ENCODE measurements at places on chromosomes 7 and 10.

- no peak for DNase-seq
Measured at GRCh38 chr10:132383751-132384196, 13.2 kb upstream of the PWWP2B start.

GRCh38 chr10:19964625-19965024 is 148.4 kb downstream of the PLXDC2 start:
- DNase-seq, result no peak

GRCh38 chr7:100668069-100668449 is 5.5 kb upstream of the GNB2 start:
- DNase-seq, result no peak

DNA sequence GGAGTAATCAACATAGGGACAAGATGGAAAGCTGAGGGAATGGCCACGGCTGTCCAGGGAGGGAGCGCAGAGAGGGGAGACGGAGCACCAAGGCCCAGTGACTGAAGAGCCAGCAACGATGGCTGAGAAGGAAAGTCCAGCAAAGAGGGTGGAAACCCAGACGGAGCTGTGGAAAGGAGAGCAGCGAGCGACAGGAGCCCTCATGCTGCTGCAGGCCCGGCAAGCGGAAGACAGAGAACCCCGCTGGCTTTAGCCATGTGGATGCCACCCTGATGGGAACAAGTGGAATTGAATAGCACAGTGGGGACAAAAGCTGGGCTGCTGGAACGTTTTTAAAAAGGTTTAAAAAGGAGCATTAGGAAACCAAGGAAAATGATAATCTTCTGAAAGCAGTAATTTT is 82.9 kb upstream of the DDC start:
- no peak for DNase-seq

GRCh38 chr7:74289018-74289658 is at the start of gene CLIP2:
Gene CLIP2 (plus strand): TSS chr7:74289407. CDS start chr7:74317547, 28,140 bp downstream.
- no peak for DNase-seq

GRCh38 chr10:126101736-126102135 is 205.4 kb downstream of the FANK1 start:
- DNase-seq, result no peak

GRCh38 chr7:40303996-40304395 is 169.2 kb downstream of the SUGCT start:
- no peak for DNase-seq

Measured in astrocyte of the cerebellum (primary cell).